ENCODE measurements at places on chromosomes 7 and 10. TPM values are rescaled to one million over a fixed set of nuclear protein-coding genes. Genes with fewer than 3 reads are reported as not detected.
A peak's percentile ranks its signal among the peaks of the same experiment; 100 is the strongest.

DNA sequence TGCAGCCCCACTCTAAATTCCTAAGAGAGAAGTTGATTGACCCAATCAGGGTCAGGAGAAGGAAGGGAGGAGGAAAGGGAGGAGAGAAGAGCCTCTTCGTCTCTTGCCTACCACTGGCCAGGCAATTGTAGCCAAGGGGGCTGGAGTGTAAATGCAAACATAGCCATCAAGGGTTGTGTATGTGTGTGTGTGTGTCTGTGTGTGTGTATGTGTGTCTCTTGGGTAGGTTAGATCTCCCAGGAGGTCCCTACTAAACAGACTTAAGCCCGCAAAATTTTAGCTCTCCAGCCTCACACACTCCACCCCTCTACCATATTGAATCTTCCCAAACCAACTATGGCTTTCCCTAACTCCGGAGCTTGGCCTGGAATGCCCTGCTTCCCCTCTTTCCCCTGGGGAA is 3.8 kb downstream of the LEP start:
- no peaks in the 10 kb centered on the region for H3K4me1 ChIP-seq
- DNase-seq: no peak
- no peaks in the 10 kb centered on the region for H3K36me3 ChIP-seq
- peaks cover 4% of the 10 kb centered on the region for H3K27me3 ChIP-seq

Gene SEC31B
- polyA plus RNA-seq: 2.3 TPM

GRCh38 chr10:102644066-102644645 is at the start of gene TRIM8:
Gene TRIM8 (plus strand): TSS chr10:102644479. CDS start chr10:102644618, 139 bp downstream.
- H3K4me3 ChIP-seq: peak within 1 kb of the TSS; percentile 84
- peak within 1 kb of the TSS; percentile 92 for H3K27ac ChIP-seq
- H3K36me3 ChIP-seq: peaks cover 3% of the 10 kb centered on the region
- DNase-seq: peak; percentile 75
- H3K4me1 ChIP-seq: peaks cover 50% of the 10 kb centered on the region

Gene HIPK2
- 0.78 TPM for polyA plus RNA-seq

Gene HOXA2
- 0.31 TPM for polyA plus RNA-seq

DNA sequence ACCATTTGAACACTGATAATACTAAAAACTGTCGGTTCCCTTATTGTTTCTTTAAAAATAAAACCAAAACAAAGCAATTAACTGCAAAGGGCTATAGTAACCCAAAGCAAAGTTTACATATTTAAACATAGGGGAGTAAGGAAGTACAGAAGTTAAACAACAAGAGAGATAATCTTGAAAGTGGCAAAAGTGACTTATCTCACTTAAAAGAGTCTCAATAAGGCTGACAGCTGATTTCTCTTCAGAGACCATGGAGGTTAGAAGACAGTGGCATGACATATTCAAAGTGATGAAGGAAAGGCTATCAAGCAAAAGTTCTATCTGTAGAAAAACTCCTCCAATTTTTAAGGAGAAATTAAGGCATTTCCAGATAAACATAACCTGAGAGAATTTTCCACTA is 233.5 kb upstream of the HDAC9 start:
- no peaks in the 10 kb centered on the region for H3K27me3 ChIP-seq
- no peaks in the 10 kb centered on the region for H3K4me1 ChIP-seq
- no peaks in the 10 kb centered on the region for H3K36me3 ChIP-seq
- H3K4me3 ChIP-seq: no peak overlapping the region
- no peak for DNase-seq
- no peak overlapping the region for H3K27ac ChIP-seq

DNA sequence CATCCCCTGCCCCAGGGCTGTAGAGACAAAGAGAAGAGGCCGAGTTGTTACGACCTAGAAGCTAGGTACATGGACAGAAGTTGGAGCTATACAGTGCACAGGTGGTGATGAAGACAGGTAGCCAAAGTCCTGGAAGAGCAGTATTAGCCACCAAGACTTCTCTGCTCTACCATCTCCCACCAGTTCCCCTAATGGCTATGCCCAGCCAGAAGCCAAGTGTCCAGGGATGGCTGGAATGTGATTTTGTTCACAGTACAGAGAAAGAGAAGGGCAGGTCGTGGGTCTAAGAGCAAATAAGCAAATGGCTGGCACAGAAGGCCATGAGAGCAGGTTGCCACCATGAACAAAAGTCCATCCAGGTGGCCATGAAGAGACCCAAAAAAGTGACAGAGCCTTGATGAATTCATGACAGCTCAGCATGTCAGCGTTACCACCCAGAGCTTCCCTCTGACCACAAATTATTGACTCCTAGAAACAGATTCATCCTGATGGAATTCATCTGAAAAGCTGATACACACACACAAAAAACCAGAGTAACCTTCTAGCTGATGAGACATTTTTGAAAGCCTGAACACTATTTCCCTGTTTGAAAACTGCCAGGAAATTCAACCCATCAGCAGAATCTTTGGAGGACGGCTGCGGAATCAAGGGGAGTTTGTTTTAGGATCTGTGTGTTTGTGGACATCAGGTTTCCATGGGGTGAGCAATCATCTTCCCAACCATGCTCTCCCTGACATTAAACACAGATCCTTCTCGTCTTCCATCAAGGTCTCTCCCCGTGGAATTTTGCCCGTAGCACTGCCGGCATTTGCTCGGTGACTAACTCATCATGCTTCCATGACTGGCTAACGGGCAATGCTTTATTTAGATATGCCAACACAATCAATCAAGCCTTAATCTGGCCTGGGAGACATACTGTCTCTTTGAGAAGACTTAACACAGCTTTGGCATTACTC is 906.7 kb upstream of the AUTS2 start:
- no peak for DNase-seq
- no peaks in the 10 kb centered on the region for H3K27me3 ChIP-seq
- no peaks in the 10 kb centered on the region for H3K36me3 ChIP-seq
- H3K27ac ChIP-seq: no peak overlapping the region
- H3K4me3 ChIP-seq: no peak overlapping the region
- no peaks in the 10 kb centered on the region for H3K4me1 ChIP-seq

Gene PSD
- 1.4 TPM for polyA plus RNA-seq

GRCh38 chr7:66442385-66442784 is 186.3 kb upstream of the KCTD7 start:
- H3K36me3 ChIP-seq: no peaks in the 10 kb centered on the region
- H3K27me3 ChIP-seq: no peaks in the 10 kb centered on the region
- H3K4me1 ChIP-seq: no peaks in the 10 kb centered on the region
- no peak overlapping the region for H3K4me3 ChIP-seq
- DNase-seq: no peak
- no peak overlapping the region for H3K27ac ChIP-seq

Gene CAV1
- 0.11 TPM for polyA plus RNA-seq

GRCh38 chr10:102644646-102645387 is 538 bp downstream of the TRIM8 start:
- H3K27me3 ChIP-seq: no peaks in the 10 kb centered on the region
- H3K36me3 ChIP-seq: peaks cover 3% of the 10 kb centered on the region

Gene TRIM50
- polyA plus RNA-seq: not detected

- H3K4me1 ChIP-seq: no peaks in the 10 kb centered on the region
- no peaks in the 10 kb centered on the region for H3K36me3 ChIP-seq
- no peak overlapping the region for H3K27ac ChIP-seq
- no peak for DNase-seq
- no peak overlapping the region for H3K4me3 ChIP-seq
- no peaks in the 10 kb centered on the region for H3K27me3 ChIP-seq
Measured at GRCh38 chr10:76209135-76209534, 777.7 kb downstream of the LRMDA start.

Gene SEMA3C
- polyA plus RNA-seq: not detected
